ENCODE measurements at places on chromosomes 16 and 17. TPM values are rescaled to one million over a fixed set of nuclear protein-coding genes. Genes with fewer than 3 reads are reported as not detected.
A peak's percentile ranks its signal among the peaks of the same experiment; 100 is the strongest.

- no peak for DNase-seq
These were observed 8.0 kb downstream of the ZNF469 start for GRCh38 chr16:88390735-88391134.

- DNase-seq: no peak
These were observed 24.0 kb upstream of the SSTR5 start for GRCh38 chr16:1048442-1049112.

- no peak for DNase-seq
These were observed 1286.8 kb upstream of the CDH8 start for GRCh38 chr16:63323055-63323454.

Gene CORO6
- total RNA-seq: 5.1 TPM

DNA sequence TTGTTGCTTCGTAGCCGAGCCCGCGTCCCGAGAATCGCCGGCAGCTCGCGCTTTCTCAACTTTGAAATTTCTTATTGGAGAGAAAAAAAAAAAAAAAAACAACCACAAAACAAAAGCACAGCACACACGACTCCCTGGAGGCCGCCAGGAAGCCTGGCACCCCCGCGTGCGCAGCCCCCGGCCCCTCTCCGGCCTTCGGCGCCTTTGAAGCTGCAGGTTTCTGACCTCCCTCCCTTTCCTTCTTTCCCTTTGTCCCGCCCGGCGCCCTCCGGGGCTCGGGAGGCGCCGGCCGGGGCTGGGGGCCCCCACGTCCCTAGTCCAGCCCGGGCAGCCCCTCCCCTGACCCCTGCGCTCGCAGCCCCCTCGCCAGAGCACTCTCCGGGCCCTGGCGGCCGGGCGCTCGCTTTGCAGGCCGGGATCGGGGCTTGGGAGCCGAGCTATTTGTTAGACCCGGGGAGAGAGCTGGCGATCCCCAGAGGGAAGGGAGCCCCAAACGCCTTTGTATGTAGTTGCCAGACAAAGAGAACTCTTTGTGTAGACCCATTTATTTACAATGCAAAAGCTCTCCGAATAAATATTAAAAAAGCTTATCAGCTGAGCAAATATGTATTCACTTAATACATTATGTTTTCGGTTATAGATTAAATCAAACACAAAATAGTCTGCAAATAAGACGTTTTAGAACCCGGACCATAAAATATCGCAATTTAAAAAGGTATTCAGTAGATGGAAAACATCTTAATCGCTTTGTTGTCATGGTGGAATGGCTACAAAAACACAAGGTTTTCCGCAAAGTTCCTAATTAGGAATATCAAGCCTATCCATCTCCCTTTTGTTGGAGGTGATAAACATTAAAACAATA lies 2.3 kb downstream of the BAHCC1 start:
- DNase-seq: peak; percentile 52

Gene UTS2R
- total RNA-seq: not detected
